Muscle of leg (tissue), 16 donors: ENCODE measurements at places on chromosomes 11 and 22. TPM values are rescaled to one million over a fixed set of nuclear protein-coding genes. Genes with fewer than 3 reads are reported as not detected.

DNA sequence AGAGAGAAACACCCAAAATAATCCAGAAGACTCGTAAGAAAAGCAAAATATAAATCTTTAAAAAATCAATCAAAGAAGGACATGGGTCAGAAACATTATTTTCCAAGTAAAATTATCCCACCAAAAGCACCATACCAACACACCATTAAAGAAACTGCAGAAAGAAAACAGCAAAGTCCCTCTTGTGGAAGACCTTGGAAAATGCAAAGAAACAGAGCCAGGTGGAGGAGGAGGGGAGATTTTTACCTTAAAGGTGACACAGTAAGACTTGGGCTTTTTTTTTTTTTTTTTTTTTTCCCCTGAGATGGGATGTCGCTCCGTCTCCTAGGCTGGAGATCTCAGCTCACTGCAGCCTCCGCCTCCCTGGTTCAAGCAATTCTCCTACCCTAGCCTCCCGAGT, 123.8 kb downstream of the LARGE1 start:
- no peak for DNase-seq

GRCh38 chr11:75242722-75243600, 2.4 kb downstream of the TPBGL start:
- no peak for DNase-seq

Gene SYT12
- total RNA-seq, result not detected

DNA sequence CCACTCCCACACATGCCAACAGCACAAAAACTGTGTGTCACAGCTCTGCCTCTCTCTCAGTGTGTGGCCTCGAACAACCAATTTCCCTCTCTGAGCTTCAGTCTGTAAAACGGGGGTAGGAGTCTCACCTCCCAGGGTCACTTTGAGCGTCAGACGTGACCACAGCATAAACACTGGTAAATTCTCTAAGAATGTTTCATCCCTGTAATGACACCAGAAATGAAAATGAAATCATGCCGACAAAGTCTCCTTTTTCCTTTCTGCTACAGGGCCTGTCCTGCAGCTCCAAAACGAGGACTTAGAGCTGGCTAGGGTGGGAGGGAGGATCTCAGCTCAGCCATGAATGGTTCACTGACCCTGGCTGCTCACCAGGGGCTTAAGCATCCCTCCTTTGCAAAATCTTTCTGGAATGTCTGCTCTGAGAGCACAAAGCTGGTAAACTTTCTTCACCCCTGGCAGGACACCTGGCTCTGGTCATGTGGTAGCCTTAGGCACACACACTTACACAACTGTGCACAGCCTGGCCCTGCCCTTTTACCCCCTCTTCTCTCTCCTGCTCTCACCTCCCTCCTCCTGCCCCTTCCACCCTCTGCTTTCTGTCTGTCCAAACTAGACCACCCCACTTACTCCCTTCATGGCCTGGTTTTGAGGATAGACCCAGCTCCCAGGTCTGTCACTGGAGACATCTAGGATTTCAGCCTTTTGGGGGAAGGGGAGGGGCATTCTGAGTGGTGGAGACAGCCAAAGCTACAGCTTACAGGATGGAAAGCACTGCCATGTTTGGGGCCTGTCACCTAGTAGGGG, 12.3 kb upstream of the TSKU start:
- DNase-seq, result no peak

- no peak for DNase-seq
Observed at GRCh38 chr11:111465400-111465799, 46.8 kb downstream of the BTG4 start.

- DNase-seq, result no peak
Observed at GRCh38 chr22:48883211-48883960, 944.3 kb downstream of the BRD1 start.

DNA sequence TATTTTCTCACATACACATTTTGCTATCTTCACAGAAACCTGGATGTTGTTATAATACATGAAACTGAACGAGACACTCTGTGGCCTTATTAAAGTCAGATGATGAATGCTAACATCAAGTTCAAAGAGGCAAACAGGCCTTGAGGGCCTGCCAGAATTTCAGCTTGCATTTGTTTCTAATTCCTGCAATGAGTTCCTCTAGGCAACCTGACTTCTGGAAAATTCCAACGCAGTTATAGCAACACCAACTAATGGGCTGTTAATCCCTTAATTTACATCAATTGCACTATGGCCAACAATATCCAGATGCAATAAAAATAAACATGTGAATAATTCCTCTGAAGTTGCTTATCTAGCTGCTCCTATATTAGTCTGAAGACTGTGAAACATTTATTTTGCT, 19.1 kb downstream of the PAX6 start:
- no peak for DNase-seq
